Activated T-cell treated with anti-CD3 and anti-CD28 coated beads for 48 hours (primary cell): ENCODE measurements at places on chromosomes 2 and 18.

DNA sequence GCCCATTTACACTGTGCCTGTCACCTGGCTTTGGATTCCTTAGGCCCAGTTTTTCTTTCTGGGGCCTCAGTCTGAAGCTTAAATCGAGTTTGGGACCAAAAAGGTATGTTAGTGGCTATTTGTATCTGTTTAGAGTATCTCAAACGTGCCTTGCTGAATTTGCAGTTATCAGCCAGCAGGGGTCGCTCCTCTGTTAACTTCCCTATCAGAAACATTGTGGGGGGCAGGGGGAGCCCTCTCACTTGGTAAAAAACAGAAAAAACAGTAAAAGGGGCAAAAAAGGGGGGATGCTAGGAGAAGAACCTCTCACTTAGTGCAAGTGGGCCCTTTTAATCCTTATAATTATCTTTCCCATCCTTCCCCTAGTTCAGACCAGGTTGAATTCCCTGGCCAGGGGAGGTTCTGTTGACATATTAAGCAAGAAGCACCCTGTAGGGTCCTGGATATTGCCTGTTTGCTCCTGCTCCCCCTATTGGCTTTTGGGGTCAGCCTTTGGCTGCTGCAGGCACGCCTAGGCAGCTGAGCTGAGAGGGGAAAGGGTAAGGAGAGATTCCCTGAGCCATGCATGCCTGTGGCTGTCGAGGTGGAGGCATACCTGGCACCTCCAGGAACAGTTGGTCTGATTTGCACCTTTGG is 8.8 kb upstream of the IFIH1 start:
- DNase-seq = peak; percentile 8

DNA sequence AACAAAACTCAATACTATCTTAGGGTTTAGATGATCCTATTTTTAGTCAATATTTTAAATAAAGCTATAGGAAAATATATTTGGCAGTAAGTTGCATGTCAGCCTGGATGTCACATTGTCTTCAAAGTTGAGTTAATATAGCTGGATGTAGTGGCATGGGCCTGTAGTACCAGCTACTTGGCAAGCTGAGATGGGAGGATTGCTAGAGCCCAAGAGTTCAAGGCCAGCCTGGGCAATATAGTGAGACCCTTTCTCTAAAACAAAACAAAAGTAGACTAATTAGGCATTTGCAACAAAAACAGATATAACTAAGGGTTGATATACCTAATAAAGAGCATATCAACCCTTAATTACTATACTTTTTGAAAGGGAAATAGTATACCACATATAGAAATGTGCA is 254.6 kb upstream of the KCNJ3 start:
- no peak for DNase-seq

GRCh38 chr2:84870306-84870705 is 10.6 kb downstream of the TRABD2A start:
- no peak for DNase-seq

DNA sequence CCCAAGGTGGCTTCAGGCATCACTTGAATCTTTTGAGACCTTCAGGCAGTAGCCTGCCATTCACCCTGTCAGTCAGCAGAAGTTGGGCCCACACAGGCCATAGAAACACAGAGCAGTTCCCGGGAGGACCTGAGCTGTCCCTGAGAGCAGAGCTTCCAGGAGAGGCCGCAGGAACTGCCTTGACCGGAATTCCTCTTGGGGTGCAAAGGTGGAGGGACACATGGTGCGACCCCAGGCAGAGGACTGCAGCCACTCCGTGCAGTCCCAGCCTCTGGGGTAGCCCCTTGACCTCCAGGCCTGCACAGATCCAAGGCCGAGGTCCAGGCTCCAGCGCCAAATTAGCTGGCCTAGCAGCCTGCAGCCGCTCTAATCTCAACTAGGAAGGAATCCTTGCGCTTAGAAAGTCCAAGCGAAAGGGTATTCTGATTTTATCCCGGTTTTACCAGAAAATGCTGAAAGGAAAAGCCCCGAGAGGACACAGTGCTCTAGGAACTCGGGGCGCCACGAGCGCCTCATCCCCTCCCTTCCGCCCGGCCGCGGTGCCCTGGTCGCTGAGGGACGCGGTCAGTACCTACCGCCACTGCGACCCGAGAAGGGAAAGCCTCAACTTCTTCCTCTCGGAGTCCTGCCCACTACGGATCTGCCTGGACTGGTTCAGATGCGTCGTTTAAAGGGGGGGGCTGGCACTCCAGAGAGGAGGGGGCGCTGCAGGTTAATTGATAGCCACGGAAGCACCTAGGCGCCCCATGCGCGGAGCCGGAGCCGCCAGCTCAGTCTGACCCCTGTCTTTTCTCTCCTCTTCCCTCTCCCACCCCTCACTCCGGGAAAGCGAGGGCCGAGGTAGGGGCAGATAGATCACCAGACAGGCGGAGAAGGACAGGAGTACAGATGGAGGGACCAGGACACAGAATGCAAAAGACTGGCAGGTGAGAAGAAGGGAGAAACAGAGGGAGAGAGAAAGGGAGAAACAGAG is 5.4 kb downstream of the SIX2 start:
- no peak for DNase-seq

GRCh38 chr2:209591021-209591420 is 167.2 kb downstream of the MAP2 start:
- no peak for DNase-seq

DNA sequence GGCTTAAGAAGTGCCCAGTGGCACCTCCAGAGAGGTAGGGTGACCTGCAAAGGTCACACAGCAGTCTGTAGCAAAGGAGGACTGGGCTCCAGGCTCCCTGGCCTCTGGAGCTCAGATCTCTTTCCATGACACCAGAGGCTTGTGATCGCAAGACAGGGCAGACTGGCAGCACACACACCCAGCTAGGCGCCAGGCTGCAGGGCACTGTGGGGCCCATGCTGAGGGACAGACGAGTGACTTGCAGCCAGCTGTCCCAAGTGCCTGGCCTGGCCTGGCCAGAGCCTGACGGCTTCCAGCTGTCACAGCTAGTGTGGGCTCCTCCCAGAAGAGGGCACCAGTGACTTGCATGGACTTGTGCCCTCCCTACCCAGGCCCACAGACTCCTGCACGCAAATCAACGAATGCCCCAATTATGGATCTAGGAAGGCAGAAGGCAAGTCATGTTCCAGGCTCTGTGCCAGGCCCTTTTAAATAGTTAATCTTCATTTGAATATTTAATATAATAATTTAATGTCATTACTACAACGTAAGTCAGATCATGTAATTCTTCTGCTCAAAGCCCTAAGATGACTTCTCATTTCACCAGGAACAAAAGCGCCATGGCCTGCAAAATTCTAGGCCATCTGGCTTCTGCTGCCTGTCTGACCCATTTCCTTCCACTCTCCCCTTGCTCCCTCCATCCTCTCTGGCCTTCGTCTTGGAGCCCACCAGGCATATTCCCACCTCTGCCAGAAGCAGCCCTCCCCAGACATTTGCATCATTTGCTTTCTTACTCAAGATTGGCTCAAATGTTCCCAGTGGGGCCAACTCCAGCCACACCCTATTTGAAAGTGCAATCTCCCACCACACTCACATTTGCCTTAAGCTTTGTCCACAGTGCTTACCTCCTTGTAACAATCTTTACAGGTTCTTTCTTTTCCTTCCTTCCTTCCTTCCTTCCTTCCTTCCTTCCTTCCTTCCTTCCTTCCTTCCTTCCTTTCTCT is 3.7 kb upstream of the SPEG start:
- no peak for DNase-seq

DNA sequence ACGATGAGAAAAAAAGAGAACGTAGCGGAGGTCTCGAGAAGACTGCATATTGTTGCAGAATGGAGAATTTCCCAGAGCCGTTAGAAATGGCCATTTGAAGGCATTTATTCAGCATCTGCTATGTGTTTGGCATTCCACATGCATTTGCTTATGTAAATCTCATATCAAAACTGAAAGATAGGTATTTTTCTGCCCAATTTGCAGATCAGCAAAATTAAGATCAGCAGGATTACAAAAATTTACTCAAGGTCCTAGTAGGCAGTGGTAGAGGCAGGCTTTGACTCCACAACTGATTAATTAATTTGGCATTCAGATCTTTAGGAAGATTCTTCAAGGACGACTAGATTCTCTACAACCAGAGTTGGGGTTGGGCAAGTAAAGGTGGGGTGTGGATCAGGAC is 1.8 kb upstream of the E2F6 start:
- DNase-seq = no peak

- DNase-seq = no peak
Observed at GRCh38 chr18:692824-693223, 19.6 kb downstream of the ENOSF1 start.

GRCh38 chr2:227562581-227562980 is 36.1 kb upstream of the SCYGR2 start:
- no peak for DNase-seq

DNA sequence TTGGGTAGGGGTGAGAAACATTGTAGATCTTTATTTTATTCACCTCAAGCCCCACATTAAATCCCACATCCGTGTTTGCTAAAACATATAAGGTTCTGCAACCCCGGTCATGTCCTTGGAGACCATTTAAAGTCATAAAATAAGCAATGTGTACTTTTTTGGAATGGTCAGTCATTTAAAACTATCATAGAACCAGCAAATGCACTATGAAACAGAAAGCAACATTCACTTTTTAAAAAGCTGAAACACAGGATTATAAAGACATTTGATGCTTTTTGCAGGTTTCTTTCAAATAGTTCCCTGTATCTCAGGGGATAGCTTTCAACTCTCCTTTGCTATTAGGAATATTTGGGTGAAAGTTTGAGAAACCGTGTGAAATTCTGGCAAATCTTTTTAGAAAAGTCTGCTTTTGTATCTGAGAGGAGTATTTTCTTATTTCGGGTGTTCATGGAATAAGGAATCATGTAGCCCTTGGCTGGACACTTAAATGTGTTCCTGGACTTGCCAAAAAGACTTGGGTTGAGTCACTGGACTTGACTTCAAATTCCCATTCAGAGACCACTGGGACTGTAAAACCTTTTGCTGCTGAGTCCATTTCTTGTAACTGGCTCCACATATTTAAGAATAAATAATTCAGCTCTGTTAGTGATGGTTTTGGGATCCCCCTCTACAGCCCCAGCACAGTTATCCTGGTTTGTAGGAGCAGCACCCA is 5.9 kb upstream of the CETN1 start:
- DNase-seq = no peak

- DNase-seq = no peak
Observed at GRCh38 chr2:232464544-232464885, 8.6 kb downstream of the ALPI start.

DNA sequence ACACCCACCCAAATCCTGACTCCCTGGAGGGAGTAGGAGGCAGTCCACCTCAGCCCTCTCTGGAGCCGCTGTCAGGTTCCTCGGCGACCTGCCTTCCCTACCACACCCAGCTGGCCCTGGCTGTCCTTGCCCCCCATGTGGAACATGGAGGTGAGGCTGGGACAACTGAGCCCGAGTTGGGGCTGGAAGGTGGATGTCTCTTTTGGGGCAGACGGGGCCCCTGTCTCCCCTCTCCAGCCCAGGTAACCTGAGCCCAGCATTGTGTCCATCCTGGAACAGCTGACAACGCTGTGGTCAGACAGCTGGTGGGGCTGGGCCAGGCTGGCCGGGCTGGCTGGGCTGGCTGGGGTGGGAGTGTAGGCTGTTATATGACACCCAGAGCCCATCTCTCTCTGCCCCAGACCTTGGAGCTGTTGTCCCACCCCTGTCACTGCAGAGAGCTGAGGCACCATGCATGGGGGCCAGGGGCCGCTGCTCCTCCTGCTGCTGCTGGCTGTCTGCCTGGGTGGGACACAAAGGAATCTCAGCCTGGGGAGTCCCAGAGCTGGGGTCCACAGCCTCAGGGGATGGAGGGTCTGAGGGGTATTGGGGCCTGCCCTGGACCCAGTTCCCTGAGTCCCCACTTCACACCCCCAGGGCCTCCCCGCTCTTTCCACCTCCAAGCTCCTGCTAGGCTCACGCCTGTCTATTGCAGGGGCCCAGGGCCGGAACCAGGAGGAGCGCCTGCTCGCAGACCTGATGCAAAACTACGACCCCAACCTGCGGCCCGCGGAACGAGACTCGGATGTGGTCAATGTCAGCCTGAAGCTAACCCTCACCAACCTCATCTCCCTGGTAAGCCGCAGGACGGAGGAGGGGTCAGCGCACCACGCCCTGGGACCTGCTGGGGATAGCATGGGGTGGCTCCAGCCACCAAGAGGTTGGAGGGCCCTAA is at the start of gene CHRNG:
Gene CHRNG (plus strand): TSS at position 395 of the 934 bp plus-strand sequence. CDS start 56 bp downstream, at position 451.
- no peak for DNase-seq

- no peak for DNase-seq
Observed at GRCh38 chr18:60123031-60123430, 223.2 kb downstream of the PMAIP1 start.

- DNase-seq = no peak
Observed at GRCh38 chr2:152432765-152433164, 97.8 kb downstream of the FMNL2 start.
